Stimulated activated CD8-positive, alpha-beta memory T cell treated with anti-CD3 and anti-CD28 coated beads, Interleukin-12 subunit alpha, Interleukin-12 subunit beta, amount 100 ng/mL, for 4 hours (primary cell): ENCODE measurements at places on chromosomes 2 and 18.
A peak's percentile ranks its signal among the peaks of the same experiment; 100 is the strongest.

DNA sequence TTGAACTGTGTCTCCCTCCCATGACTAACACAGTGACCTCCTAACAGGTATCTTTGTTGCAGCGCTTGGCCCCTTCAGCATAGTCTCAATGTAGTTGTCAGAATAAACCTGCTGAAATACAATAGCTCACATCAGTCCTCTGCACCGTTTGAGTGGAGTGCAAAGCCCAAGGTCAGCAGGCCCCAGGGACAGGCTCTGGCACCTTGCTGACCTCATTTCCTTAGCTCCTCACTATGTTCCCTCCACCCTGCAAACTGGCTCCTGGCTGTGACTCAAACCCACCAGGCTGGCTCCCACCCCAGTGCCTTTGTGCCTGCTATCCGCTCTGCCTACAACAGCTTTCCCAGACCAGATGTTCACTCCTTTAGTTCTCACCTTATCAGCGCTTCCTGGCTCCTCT is 146.7 kb downstream of the LRATD1 start:
- DNase-seq = no peak

- no peak for DNase-seq
Measured at GRCh38 chr2:224518806-224519580, 66.2 kb downstream of the CUL3 start.

- DNase-seq = no peak
Measured at GRCh38 chr2:22282220-22282619, 1102.8 kb upstream of the KLHL29 start.

DNA sequence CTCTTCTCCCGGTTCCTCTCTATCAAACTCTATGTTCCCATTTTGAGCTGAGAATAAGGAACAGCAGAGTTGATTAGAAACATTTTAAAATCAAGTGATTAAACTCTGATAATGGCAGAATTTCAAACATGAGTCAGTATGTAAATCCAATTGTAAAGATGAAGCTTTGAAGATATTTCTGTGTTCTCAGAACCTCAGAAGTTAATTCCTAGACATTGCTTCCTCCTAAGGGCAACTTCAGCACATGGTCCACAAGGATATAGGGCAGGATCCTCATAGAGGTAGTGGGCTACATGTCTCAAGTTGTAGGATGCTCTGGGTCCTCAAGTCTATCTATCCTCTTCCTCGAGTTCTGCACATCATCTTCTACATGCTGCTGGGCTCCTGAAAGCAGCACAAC is 46.3 kb downstream of the QPCT start:
- no peak for DNase-seq

DNA sequence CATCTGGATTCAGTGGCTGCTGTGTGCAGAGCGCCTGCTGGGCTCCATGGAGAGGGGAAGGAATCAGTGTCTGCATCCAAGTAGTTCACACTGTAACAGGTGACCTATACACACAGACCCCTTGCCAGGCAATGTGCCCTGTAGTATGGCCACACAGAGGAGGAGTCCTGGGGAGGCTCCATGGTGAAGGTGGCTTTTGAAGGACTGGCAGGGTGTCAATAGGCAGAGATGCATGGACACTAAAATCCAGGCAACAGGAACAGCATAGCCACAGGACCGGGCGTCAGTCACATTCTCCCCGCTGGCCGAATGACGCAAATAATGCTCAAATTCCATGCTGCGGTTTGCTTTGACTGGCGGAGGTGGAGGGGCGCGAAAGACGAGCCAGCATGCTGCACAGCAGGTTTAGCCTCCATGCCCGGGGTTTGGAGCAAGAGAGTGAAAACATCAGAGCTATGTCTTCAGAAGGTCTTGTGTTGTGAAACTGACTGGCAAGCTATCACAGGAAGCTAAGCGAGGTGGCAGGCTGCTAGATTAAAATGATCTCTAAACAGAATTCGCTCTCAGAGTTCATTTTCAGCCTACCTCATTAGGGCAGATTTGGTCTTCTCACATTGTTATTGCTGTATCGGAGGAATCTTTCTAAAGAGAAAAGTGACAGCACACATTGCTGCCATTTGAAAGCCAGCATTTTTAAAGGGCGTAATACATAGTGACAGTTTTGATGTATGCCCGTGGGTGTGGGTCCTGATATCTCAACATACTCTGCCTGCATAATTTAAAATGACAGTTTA is 1.2 kb upstream of the CHMP1B start:
- DNase-seq = peak; percentile 36

DNA sequence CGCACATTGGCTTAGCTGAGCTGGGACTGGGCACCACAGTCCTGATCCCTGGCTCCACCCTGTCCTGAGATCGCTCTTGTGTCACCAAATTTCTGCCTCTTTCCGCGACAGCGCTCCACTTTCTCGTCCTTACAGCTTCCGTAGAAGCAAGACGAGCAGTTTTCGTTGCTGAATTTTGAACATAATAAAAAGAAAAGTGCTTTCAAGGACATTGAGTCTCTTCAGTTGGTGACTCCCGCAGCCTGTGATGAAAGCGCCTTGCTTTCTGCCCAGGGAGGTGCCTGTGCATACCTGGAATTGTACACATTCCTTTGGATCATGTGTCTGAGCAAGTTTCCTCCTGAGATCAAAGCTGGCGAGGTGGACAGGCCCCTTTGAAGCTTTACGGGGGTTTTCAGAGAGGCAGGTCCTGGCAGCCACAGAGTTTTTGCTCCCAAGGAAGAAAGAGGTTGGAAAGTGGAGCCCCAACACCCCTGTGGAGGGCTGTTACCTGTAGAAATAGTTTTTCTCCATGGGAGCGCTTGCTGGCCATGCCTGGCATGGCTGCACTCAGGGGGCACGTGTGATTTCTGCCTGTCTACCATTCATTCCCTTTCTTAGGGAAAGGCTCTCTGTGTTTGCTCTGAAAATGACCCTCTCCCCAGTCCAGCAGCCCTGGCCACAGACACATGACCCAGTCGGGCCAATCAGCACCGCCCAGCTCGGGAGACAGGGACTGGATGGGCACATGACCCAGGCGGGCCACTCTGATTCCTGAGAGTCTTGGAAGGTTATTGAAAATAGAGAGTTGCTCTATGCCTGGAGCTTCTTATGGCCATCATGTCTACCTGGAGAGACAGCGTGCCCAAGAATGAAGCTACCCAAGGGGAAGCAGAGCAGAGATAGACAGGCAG is 115.6 kb upstream of the OTOS start:
- no peak for DNase-seq

- no peak for DNase-seq
Measured at GRCh38 chr18:59788791-59789106, 91.5 kb upstream of the CCBE1 start.

DNA sequence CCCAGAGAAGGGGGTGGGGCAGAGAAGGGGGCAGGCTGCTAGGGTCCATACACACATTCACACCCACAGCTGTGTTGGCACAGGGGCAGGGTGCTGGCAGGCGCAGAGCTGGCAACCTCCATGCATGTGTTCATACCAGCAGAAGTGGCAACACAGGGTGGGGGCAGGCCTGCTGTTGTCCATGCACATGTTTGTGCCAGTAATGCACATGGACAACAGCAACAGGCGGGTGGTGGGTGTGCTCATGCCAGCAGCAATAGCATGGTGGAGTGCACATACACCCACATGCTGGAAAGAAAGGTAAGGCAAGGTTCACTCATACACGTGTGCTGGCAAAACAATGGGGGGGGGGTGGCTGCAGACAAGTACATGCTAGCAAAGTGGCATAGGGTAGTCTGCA is 54.7 kb downstream of the FBXO15 start:
- no peak for DNase-seq

- DNase-seq = no peak
Measured at GRCh38 chr2:190635781-190636180, 13.1 kb upstream of the NAB1 start.

GRCh38 chr18:62877411-62878221 is 162.3 kb downstream of the PHLPP1 start:
- DNase-seq = no peak

- no peak for DNase-seq
Measured at GRCh38 chr2:47088371-47089082, 66.6 kb downstream of the STPG4 start.

DNA sequence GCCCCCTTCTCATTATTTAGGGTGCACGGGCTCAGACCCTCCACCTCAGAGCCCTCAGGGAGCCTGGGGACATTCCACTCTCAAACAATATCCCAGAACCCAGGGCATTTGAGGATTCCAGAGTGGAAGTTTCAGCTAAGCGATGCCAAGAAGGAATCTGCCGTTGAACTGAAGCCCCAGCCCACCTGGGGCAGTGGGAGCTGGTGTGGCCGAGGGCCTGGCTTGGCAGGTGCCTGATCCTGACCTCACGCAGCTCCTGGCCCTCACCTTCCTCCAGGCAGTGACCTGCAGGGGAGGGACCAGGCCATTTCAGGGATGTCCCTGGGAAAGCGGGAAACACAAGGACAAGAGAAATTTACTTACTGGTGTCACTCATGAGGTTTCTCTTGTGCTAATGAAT is 58.2 kb downstream of the ACKR3 start:
- no peak for DNase-seq

DNA sequence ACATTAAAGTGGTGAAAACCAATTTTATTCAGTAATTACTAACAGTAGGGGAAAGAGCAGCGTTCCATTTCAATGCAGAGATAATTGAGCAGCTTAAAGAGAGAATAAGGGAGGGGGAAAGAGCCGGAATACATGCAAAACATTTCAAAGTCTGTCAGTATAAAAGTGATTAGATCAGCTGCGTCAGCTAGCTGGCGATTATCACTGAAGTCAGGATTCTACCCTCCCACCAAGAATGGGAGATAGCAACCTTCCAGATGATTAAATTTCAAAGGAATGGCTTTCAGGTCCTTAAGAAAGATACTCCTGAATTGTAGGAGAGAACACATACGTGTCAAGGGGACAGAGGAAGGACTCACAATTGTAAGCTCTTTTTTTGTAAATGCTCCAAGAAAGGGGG is 2.7 kb upstream of the ZC3H6 start:
- no peak for DNase-seq

- DNase-seq = no peak
Measured at GRCh38 chr2:26666671-26667070, 25.5 kb upstream of the CIB4 start.

DNA sequence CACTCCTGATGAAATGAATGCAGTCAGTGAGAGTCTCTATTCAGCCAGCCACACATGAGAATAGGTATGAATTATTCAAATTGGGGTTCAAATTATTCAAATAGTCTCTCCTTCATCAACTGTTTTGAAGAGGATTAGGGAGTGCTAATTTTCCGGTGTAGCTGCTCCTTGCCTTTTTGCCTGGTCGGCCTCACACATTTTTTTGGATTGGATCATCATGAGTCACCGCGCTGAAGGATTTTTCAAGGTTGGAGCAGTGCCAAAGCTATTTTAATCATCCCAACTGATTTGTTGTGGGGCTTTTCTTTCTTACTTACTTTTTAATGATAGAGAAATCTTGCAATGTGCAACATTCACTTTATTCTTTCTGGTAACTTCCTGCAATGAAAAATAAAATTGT is 2.4 kb upstream of the DTNA start:
- DNase-seq = no peak

DNA sequence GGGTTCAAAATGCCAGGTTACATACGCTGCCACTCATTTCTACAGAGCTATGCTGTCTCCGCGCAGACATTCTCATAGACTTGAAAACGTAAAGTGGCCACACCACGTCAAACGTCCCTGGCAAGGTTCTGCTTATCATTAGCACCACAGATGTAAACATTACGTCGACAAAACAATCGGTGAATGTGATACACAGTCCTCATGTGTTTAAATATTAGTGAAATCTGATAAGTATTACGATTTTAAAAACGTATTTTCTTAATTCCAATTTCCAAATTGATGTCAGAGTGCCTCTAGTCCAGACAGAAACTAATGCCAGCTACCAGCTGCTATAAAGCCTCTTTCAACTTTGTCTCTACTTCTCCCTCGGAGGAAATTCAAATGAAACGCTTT is 1.2 kb downstream of the STK17B start:
- DNase-seq = no peak

- no peak for DNase-seq
Measured at GRCh38 chr2:45394842-45395241, 216.2 kb downstream of the SRBD1 start.

- DNase-seq = no peak
Measured at GRCh38 chr2:52022006-52022405, 990.1 kb upstream of the NRXN1 start.

DNA sequence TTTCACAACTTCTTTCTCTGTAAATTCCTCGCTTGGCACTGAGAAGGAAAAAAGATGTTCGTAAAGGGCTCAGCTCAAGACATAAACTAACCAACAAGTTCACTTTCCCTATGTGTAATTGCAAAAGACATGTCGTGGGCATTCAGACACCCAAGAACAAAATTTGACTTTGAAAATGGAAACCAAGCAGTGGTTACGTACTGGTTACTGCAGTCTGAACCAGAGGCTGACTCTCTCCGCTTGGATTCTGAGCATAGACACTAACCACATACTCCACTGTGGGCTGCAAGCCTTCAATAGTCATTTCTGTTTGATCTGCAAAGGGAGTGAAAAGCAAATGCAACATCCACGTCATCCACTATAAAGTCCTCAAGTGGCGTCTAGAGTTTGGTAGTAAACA is 53.9 kb downstream of the FN1 start:
- DNase-seq = no peak

- no peak for DNase-seq
Measured at GRCh38 chr18:77203071-77203470, 46.6 kb upstream of the GALR1 start.

- no peak for DNase-seq
Measured at GRCh38 chr2:173448938-173449471, 94.3 kb downstream of the CDCA7 start.

GRCh38 chr2:134642938-134643337 is 75.9 kb downstream of the TMEM163 start:
- DNase-seq = no peak

DNA sequence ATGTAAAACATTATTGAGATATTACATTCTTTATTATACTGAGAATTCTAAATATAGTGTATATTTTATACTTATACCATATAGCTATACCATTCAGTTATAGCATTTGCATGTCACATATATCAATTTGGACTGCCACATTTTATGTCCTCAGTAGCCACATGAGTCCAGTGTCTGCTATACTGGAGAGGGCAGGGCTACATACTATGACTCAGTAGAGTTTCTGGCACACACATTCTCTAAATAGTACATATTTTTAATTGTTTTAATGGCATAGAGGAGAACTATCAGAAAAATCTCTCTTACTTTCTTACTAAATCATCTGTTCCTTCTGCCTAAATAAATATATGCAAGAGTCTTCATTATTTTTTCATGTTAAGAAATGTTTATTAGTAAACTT is 55.4 kb upstream of the COL5A2 start:
- DNase-seq = no peak

- DNase-seq = no peak
Measured at GRCh38 chr2:109304242-109304641, 175.2 kb downstream of the SH3RF3 start.

GRCh38 chr2:156481312-156481711 is 45.1 kb downstream of the GPD2 start:
- DNase-seq = no peak

- DNase-seq = no peak
Measured at GRCh38 chr2:65278531-65278981, 50.9 kb downstream of the ACTR2 start.
